ENCODE measurements at places on chromosomes 13 and 19. TPM values are rescaled to one million over a fixed set of nuclear protein-coding genes. Genes with fewer than 3 reads are reported as not detected.

DNA sequence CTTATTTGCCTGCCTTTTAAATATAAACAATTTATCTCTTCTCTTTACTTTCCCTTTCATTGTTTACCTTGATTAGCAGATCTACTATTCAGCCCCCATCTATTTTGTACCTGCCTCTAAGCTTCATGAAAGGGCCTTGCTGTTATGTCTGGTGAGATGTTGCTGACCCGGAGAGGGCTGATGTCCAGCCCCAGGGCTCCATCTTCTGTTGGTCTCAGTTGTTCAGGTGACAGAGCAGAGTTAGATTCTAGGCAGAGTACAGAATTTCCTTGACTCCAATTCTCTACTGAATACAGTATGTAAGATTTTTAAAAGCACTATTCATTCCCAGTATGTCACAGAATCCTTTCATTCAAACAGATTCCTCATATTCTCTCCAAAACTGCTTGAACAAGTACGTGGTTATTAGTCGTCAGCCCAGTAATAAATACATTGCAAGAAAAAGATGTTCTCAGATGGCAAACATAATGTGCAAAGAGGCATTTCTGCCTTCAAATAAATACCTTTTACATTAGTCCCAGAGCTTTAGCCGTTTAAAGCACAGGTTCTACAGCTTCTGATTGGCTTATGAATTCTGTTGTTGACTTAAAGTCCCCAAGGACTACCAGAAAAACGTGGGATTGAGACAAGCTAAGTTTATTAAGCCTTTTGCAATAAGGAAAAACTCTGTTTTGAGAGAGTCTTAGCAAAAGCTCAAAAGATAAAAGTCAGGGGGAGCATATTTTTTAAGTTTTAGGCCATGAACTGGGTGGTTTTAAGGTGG is 159.1 kb downstream of the GPC5 start:
- H3K36me3 ChIP-seq = peaks cover 4% of the 10 kb centered on the region
- no peaks in the 10 kb centered on the region for H3K27me3 ChIP-seq
- H3K4me1 ChIP-seq = no peaks in the 10 kb centered on the region
- no peak overlapping the region for H3K27ac ChIP-seq
- H3K4me3 ChIP-seq = no peak overlapping the region

DNA sequence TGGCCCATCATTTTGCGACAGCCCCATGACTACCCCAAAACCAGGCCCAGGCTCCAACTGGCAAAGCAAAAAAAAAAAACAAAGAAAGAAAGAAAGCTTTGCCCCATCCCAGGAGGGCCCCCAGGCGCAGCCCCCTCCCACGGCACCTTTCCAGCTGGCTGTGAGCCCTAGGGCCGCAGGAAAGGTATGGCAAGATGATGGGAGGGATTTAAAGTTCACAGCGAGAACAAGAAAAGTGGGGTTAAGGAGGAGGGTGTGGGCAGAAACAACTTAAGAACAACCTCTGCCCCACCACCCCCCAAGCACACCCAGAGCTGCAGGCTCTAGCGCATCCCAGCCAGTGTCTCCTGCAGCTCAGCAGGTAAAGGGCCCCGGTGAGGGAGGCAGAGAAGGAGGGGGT is at the start of gene CYP2F1:
CYP2F1 (plus strand) TSS at position 301 of the 400 bp plus-strand sequence. CDS start 1,757 bp downstream, outside the sequence.
- peaks cover 18% of the 10 kb centered on the region for H3K36me3 ChIP-seq
- H3K27me3 ChIP-seq = no peaks in the 10 kb centered on the region

GRCh38 chr13:74438901-74439300 is 304.7 kb upstream of the KLF12 start:
- no peak for DNase-seq
- H3K4me3 ChIP-seq = no peak overlapping the region
- H3K36me3 ChIP-seq = no peaks in the 10 kb centered on the region
- no peaks in the 10 kb centered on the region for H3K4me1 ChIP-seq
- H3K27ac ChIP-seq = no peak overlapping the region

DNA sequence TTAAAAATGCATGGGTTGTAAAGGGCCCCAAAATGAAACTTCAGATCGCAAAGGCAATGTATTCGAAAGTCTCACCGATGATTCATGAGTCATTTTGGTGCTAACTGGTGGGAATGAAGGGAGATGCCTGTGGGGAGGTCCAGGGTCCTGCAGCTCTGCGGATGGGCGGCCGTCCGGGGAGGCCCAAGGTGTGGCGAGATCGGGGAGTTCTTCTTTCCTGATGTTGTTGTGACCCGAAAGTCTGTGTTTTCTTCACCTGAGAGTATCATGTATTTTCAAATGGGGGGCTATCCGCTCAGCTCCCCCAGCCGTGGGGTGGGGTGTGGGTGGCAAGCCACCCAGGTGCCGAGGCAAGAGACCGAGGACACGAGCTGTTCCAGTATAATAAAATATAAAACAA is 36.5 kb downstream of the TFDP1 start:
- no peak overlapping the region for H3K27ac ChIP-seq
- peaks cover 4% of the 10 kb centered on the region for H3K4me1 ChIP-seq
- no peak overlapping the region for H3K4me3 ChIP-seq
- DNase-seq = no peak
- no peaks in the 10 kb centered on the region for H3K27me3 ChIP-seq

DNA sequence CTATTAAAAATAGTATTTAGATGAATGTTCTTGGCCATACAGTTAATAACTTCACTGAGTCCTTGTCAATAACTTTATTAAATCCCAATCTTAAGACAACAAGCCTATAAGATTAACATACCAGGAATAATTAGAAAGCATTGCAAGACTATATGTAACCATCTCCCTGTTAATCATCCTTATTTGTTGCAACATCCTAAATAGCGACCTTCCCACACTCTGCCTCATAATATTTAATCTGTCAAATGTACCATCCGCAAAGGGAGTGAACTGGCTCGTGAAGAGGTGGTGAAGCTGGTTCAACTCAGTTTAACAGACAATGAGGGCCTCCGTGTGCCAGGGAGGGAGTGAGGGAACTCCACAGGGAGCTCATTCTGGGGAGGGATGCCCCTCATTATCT is 33.9 kb downstream of the KL start:
- H3K27me3 ChIP-seq = no peaks in the 10 kb centered on the region
- no peak overlapping the region for H3K4me3 ChIP-seq
- no peaks in the 10 kb centered on the region for H3K4me1 ChIP-seq
- H3K27ac ChIP-seq = no peak overlapping the region
- no peaks in the 10 kb centered on the region for H3K36me3 ChIP-seq
- no peak for DNase-seq

Gene KCNC3
- 17.3 TPM for total RNA-seq

DNA sequence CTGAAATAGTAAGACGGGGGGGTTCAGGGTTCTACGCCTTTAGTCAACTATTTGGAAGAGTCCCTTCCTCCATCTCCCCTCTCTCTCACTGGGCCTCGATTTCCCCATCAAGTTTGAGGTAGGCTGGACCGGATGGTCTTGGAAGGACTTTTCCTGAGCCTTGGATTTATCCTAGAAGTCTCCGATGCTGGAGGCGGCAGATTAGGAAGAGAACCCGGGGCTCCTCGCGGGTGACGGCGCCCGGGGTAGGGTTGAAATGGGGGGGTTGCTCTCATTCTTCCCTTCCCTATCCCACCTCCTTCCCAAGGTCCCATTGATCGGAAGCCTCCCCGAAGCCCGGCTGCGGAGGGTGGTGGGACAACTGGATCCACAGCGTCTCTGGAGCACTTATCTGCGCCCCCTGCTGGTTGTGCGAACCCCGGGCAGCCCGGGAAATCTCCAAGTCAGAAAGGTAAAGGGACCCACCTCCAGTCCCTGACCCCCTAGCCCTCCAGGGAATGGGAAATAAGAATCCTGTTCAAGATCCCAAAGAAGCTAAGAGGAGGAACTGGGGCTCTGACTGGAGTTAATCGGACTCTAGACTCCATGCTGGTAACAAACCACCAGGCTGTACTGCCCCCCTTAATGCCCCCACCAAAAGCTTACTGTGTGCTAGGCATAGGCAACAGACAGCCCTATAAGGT is 781 bp downstream of the QPCTL start:
- peak; percentile 83 for DNase-seq
- peaks cover 3% of the 10 kb centered on the region for H3K4me1 ChIP-seq
- no peaks in the 10 kb centered on the region for H3K27me3 ChIP-seq
- peaks cover 46% of the 10 kb centered on the region for H3K36me3 ChIP-seq
- peak overlapping the region; percentile 96 for H3K4me3 ChIP-seq

- H3K36me3 ChIP-seq = peaks cover 42% of the 10 kb centered on the region
- no peak overlapping the region for H3K27ac ChIP-seq
- H3K4me3 ChIP-seq = peak overlapping the region; percentile 89
Observed at GRCh38 chr19:40613690-40614621, 12.8 kb downstream of the LTBP4 start.

- no peaks in the 10 kb centered on the region for H3K36me3 ChIP-seq
- no peaks in the 10 kb centered on the region for H3K27me3 ChIP-seq
- H3K4me3 ChIP-seq = no peak overlapping the region
- no peaks in the 10 kb centered on the region for H3K4me1 ChIP-seq
- DNase-seq = no peak
Observed at GRCh38 chr13:31556376-31556775, 182.9 kb upstream of the RXFP2 start.

DNA sequence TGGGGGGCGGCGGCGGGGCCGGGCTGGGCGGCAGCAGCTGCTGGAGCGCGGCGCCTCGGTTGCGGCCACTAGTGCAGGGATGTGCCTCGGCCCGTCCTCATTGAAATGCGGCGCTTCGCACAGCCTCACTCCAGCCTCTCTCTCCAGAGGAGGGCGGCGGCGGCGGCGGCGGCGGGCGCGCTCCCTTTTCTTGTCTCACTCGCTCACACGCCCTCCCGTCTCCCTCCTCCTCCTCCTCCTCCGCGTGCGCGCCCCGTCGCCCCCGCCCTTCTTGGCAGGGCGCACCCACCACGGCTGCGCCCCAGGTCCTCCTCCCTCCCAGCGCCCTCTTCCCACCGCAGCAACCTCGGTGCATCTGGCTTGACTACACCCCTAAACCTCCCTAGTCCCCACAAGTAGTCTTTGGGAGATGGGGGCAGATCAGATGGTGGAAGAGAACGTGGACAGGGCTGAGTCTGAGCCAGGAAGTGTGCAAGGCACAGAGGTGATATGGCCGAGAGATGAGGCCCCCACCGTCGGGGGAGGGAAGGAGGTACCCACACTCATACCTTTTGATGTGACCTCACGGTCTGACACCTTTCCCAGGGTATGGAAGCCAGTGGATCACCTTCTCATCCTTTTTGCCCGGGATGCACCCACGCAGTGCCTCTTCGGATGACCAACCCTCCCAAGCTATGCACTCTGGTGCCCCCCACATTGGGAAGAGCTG is at the start of gene DCLK1:
DCLK1 (minus strand) TSS at position 161 of the 709 bp plus-strand sequence.
- no peaks in the 10 kb centered on the region for H3K4me1 ChIP-seq
- H3K4me3 ChIP-seq = peak within 1 kb of the TSS; percentile 86
- peaks cover 16% of the 10 kb centered on the region for H3K27me3 ChIP-seq
- no peaks in the 10 kb centered on the region for H3K36me3 ChIP-seq
- peak; percentile 76 for DNase-seq
- no peak within 1 kb of the TSS for H3K27ac ChIP-seq
